Activated naive CD8-positive, alpha-beta T cell treated with anti-CD3 and anti-CD28 coated beads, Interleukin-2, amount 10 ng/mL, durations not matched to agents 7 days and 5 days (primary cell): ENCODE measurements at places on chromosomes 2 and 18.

DNA sequence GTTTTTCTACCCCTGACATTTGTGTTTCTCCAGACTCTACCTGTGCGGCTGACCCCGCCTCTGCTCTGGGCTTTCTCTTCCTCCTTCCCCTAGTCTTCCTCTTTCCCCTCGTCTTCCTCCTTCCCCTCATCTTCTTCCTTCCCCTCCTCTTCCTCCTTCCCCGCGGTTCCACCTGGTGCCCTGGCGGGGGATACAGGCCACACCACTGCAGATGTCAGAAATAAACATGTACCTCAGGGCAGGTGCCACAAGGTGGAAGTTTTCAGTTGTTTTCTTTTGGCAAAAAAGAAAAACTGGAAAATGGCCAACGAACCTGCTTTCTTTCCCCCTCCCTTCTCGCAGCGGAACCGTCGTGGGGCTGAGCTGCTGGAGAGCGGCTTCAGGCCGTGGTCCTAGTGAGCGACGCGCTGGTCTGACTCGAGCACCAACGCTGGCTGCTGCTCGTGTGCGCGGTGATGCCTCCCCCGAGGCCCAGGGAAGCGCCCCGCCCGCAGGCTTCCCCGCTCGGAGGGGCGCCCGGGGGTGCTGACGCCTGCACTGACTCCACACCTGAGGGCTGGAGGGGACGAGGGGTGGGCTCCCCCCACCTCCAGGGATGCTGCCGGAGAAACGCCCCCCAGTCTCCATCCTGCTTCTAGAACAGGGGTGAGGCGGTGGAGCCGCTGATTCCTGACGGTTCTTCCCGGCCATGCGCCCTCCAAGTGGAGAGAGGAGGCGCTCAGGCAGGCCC, 83.7 kb upstream of the ZNF516 start:
- DNase-seq, result no peak
- peaks cover 2% of the 10 kb centered on the region for H3K4me1 ChIP-seq
- no peaks in the 10 kb centered on the region for H3K36me3 ChIP-seq
- peaks cover 41% of the 10 kb centered on the region for H3K27me3 ChIP-seq
- no peak overlapping the region for H3K4me3 ChIP-seq
- no peak overlapping the region for H3K27ac ChIP-seq

GRCh38 chr18:25248755-25249154, 103.2 kb downstream of the ZNF521 start:
- no peak for DNase-seq
- no peak overlapping the region for H3K4me3 ChIP-seq
- no peak overlapping the region for H3K27ac ChIP-seq
- no peaks in the 10 kb centered on the region for H3K4me1 ChIP-seq

DNA sequence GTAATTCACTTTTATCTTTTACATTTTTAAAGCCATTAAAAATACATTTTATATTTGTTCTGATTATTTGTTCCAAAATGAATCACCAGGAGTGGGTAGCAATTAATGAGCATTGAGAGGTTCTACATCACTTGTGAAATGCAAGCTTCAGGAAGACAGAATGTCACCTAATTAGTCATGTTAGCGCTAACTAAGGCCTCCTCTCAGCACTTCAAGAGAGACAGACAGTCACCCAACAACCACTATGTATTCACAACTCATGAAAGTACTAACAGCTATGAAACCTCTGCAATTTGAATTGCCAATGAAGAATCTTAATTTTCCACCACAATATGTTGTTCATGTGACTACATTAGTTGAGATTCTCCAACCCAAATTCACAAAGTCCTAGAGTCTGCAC, 611.0 kb downstream of the KCNJ3 start:
- no peak overlapping the region for H3K27ac ChIP-seq
- H3K36me3 ChIP-seq, result no peaks in the 10 kb centered on the region
- H3K4me3 ChIP-seq, result no peak overlapping the region

- no peak overlapping the region for H3K27ac ChIP-seq
- H3K4me3 ChIP-seq, result no peak overlapping the region
- no peaks in the 10 kb centered on the region for H3K4me1 ChIP-seq
These were observed 1383.2 kb downstream of the LRP1B start for GRCh38 chr2:140747665-140748064.

- no peak overlapping the region for H3K4me3 ChIP-seq
- H3K4me1 ChIP-seq, result no peaks in the 10 kb centered on the region
- no peaks in the 10 kb centered on the region for H3K36me3 ChIP-seq
- peaks cover 13% of the 10 kb centered on the region for H3K27me3 ChIP-seq
- DNase-seq, result no peak
These were observed 17.9 kb upstream of the SPTBN1 start for GRCh38 chr2:54438271-54438670.

DNA sequence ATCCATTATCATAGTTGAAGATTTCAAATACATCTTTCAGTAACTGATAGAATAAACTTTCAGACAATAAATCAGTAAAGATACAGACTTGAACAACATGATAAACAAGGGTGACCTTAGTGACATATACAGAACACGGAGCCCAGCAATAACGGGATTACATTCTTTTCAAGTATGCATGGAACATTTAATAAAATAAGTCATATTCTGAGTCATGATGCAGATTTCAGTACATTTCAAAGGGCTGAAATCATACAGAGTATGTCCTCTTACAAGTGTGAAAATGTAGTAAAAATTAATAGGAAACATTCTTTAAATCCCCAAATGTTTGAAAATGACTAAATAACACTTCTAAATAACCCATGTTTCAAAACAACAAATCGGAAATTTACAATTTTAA, 17.2 kb upstream of the KLHL29 start:
- DNase-seq, result no peak
- H3K4me1 ChIP-seq, result no peaks in the 10 kb centered on the region
- no peak overlapping the region for H3K27ac ChIP-seq
- peaks cover 43% of the 10 kb centered on the region for H3K27me3 ChIP-seq

DNA sequence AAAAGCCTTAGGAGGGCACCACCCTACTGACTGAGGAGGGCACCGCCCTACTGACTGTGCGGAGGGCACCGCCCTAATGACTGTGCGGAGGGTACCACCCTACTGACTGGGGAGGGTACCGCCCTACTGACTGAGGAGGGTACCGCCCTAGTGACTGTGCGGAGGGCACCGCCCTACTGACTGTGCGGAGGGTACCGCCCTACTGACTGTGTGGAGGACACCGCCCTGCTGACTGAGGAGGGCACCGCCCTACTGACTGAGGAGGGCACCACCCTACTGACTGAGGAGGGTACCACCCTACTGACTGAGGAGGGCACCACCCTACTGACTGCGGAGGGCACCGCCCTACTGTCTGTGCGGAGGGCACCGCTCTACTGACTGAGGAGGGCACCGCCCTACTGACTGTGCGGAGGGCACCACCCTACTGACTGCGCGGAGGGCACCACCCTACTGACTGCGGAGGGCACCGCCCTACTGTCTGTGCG, 150.2 kb upstream of the NFATC1 start:
- no peak overlapping the region for H3K27ac ChIP-seq
- no peaks in the 10 kb centered on the region for H3K27me3 ChIP-seq
- no peak for DNase-seq
- H3K36me3 ChIP-seq, result no peaks in the 10 kb centered on the region

DNA sequence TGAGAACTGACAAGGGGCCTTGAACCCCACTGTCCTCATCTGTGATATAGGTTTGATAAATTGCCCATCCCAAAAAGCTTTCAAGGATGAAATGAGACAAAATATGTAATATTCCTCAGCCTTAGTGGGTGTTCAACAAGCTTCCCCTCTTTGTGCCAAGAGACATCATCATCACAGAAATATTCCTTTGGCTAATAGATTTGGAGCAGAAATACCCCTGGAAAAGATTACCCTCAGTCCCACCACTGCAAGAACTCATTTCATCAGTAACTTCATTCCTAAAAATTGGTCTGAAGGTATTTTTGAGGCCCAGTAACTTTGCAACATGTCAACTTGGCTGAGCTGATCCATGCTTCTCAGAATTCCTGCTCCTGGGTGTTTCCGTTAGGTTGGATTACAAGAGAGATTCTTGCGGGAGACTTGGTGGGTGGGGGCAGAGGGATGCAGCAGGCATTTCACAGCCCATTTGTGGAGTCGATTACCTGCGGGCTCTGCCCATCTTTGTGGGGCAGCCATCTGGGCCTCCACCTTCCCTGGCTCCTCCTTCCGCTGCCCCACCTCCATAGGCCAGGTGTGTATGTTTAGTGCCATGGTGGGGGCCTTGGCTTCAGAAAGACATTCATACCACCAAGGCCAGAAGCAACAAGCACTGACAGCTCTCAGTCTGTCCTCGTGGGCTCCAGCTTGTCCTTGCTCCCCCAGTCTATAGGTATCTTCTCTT, 263.9 kb downstream of the GLI2 start:
- H3K4me1 ChIP-seq, result no peaks in the 10 kb centered on the region
- H3K27me3 ChIP-seq, result peaks cover 7% of the 10 kb centered on the region
- H3K36me3 ChIP-seq, result no peaks in the 10 kb centered on the region
- H3K27ac ChIP-seq, result no peak overlapping the region
- H3K4me3 ChIP-seq, result no peak overlapping the region
- no peak for DNase-seq

GRCh38 chr2:237618449-237618848, 8.9 kb upstream of the LRRFIP1 start:
- peaks cover 26% of the 10 kb centered on the region for H3K4me1 ChIP-seq
- peaks cover 3% of the 10 kb centered on the region for H3K36me3 ChIP-seq
- H3K27me3 ChIP-seq, result peaks cover 5% of the 10 kb centered on the region
- no peak for DNase-seq
- H3K27ac ChIP-seq, result no peak overlapping the region
- no peak overlapping the region for H3K4me3 ChIP-seq

DNA sequence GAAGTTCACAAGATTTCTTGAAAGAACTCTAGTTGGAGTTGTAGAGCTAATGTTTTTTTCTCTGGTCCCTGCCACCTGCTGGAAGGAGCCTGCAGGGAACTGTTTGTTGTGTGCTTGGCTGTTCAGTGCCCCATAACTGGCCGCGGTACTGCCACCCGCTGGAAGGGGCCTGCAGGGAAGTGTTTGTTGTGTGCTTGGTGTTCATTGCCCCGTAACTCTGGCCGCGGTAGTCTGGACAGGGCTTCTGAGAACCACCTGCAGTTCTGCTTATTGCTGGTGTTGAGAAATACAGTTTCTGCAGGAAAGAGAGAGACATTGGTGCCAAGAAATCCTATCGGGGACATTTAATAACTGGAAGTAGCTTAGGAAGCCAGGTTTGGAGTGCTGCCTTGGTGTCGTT, 58.1 kb downstream of the AGAP1 start:
- H3K4me3 ChIP-seq, result no peak overlapping the region
- no peak overlapping the region for H3K27ac ChIP-seq
- H3K27me3 ChIP-seq, result peaks cover 7% of the 10 kb centered on the region
- no peak for DNase-seq
- H3K4me1 ChIP-seq, result no peaks in the 10 kb centered on the region

DNA sequence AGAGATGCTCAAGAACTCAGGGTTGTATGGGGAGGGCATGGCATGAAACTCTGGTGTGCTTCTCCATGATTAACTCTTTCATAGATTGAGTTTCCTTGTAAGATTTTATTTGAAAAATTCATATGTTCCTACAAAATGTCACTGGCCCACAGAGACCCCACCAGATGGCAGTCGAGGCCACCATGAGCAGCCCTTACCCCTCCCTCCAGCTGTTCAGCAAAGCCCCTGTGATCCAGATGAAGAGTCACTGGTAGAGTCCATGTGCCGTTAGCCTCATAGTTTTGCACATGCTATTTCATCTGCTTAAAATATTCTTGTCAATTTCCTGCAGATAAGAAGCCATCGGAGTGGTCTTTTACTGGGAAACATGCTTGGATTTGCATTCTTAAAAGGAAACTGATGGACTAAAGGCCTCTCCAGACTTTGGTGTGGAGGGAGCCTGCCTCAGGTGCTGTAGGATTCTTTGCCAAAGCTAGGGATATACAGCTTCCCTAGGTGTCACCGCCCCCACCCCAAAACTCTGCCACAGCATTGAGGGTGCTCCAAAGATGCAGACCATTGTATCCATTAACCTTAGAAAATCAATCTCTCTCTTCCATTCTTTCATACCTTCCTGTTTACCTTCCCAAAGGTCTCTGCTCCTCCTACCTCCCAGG, 18.8 kb downstream of the ZNF385B start:
- H3K4me1 ChIP-seq, result no peaks in the 10 kb centered on the region
- H3K27ac ChIP-seq, result no peak overlapping the region
- no peak overlapping the region for H3K4me3 ChIP-seq
- no peaks in the 10 kb centered on the region for H3K36me3 ChIP-seq
- peaks cover 16% of the 10 kb centered on the region for H3K27me3 ChIP-seq

DNA sequence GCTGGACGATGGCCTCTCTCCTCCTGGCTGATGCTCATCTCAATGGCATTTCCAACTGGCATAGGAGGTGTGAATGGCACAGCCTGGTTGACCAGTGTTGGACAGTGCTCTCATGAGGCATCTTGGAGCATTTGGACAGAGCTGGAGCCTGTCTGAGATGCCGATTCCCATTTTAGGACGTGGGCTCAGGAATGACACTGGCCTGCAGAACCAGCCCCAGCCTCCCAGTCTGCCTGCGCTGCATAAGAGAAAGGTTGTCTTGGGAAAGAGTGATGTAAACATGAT, 118.2 kb upstream of the COPS8 start:
- no peaks in the 10 kb centered on the region for H3K27me3 ChIP-seq
- peaks cover 28% of the 10 kb centered on the region for H3K4me1 ChIP-seq
- H3K36me3 ChIP-seq, result peaks cover 1% of the 10 kb centered on the region
- peak overlapping the region; percentile 79 for H3K27ac ChIP-seq

DNA sequence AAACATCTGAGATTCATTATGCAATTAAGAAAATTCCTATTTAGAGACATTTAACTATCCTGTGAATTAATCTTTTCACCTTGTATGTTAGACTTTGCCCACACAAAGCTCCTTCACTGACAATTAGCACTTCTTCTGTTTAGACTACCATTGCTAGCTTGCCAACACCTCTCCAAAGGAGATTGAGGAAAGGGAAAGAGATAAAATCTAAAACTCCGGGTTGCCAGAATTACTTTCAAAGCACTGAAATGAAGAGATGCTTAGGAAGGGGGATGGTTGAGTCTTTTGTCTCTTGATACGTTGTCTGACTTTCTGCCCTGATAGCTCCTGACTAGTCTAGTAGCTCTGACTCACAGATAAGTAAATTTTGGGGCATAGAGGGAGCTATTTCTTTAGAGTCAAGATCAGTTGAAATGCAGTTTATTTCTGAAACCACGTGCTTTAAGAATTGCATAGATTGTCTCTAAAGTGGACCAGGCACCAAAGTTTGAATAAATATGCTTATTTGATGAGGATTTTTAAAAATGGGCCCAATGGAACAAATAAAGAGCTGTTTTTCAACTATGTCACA, 74.1 kb upstream of the DSEL start:
- no peak overlapping the region for H3K27ac ChIP-seq
- H3K27me3 ChIP-seq, result no peaks in the 10 kb centered on the region
- DNase-seq, result no peak
- H3K4me3 ChIP-seq, result no peak overlapping the region
- no peaks in the 10 kb centered on the region for H3K36me3 ChIP-seq

DNA sequence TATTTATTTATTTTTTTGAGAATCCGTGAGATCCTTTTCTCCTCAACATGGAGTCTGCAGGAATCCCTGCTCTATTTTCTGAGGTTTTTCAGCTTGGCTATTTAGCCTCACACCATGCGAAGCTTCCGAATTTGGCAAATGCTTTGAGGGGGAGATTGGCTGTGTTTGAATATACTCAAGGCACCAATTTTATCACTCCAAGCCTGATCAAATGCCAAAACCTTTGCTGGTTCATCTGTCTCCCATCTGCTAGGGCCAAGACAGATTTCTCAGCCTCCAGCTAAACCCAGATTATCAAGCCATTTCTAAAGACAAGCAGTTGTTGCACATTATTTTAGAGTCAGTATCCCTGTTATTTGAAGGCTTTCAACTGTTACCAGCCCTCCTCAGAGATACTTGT, 295.7 kb downstream of the XIRP2 start:
- H3K4me3 ChIP-seq, result no peak overlapping the region
- no peak overlapping the region for H3K27ac ChIP-seq
- no peaks in the 10 kb centered on the region for H3K27me3 ChIP-seq
